ENCODE measurements at places on chromosomes 7 and 10. TPM values are rescaled to one million over a fixed set of nuclear protein-coding genes. Genes with fewer than 3 reads are reported as not detected.
A peak's percentile ranks its signal among the peaks of the same experiment; 100 is the strongest.

- H3K4me3 ChIP-seq = no peak overlapping the region
- peaks cover 20% of the 10 kb centered on the region for H3K27me3 ChIP-seq
- H3K27ac ChIP-seq = no peak overlapping the region
- peaks cover 2% of the 10 kb centered on the region for H3K36me3 ChIP-seq
Observed at GRCh38 chr7:50952544-50952943, 169.8 kb upstream of the GRB10 start.

The RADIL gene
- total RNA-seq = 3.4 TPM

- H3K4me1 ChIP-seq = peaks cover 24% of the 10 kb centered on the region
- no peak overlapping the region for H3K4me3 ChIP-seq
- H3K27me3 ChIP-seq = no peaks in the 10 kb centered on the region
- no peaks in the 10 kb centered on the region for H3K36me3 ChIP-seq
- no peak for DNase-seq
Observed at GRCh38 chr10:88981435-88981834, 9.2 kb upstream of the FAS start.

DNA sequence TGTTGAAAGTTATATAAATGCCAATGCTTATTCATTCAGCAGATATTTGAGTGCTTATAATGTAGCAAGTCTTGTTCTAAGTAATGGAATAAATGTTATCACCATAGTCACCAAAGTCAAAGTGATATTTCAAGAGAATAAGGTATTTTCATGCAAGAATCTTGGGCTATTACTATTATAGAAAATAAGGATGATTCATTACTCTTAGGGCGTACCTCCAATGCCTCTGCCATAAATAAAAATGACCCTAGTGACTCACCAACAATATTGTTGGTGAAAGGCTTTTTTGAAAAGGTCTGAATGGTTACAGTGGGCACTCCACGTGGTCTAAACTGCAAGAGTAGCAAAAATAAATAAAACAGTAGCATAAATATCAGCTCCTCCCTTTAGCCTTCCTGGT, 68.4 kb downstream of the RALA start:
- no peak for DNase-seq
- no peaks in the 10 kb centered on the region for H3K27me3 ChIP-seq
- H3K36me3 ChIP-seq = peaks cover 32% of the 10 kb centered on the region
- H3K4me1 ChIP-seq = peaks cover 7% of the 10 kb centered on the region
- peak overlapping the region; percentile 29 for H3K27ac ChIP-seq
- H3K4me3 ChIP-seq = no peak overlapping the region

GRCh38 chr7:124603066-124603465, 162.5 kb downstream of the GPR37 start:
- no peaks in the 10 kb centered on the region for H3K27me3 ChIP-seq
- DNase-seq = no peak
- no peak overlapping the region for H3K27ac ChIP-seq
- H3K4me3 ChIP-seq = no peak overlapping the region
- H3K4me1 ChIP-seq = peaks cover 9% of the 10 kb centered on the region
- no peaks in the 10 kb centered on the region for H3K36me3 ChIP-seq

DNA sequence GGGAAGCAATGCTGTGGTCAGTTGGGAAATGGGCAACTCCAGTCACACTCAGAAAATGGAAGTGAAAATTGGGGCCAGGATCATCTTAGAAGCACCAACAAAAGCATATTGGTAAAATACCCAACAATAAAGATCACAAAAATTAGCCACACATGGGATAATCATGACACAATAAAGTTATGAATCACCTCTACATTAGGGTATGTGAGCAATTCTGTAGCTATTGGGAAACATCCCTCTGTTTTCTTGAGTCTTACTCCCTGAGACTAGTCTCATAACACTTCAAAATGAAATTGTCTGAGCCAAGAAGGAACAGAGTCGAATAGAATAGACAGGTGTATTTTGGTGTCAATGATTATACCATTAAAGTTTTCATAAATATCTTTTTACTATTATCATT, 178.3 kb downstream of the DYNC1I1 start:
- no peak overlapping the region for H3K27ac ChIP-seq
- H3K4me1 ChIP-seq = no peaks in the 10 kb centered on the region
- no peak for DNase-seq
- H3K27me3 ChIP-seq = no peaks in the 10 kb centered on the region
- H3K4me3 ChIP-seq = no peak overlapping the region

- no peaks in the 10 kb centered on the region for H3K36me3 ChIP-seq
- no peak overlapping the region for H3K4me3 ChIP-seq
- H3K27me3 ChIP-seq = peaks cover 3% of the 10 kb centered on the region
- no peak overlapping the region for H3K27ac ChIP-seq
Observed at GRCh38 chr10:5317547-5318107, 47.1 kb upstream of the UCN3 start.

GRCh38 chr7:147992698-147993097, 597.9 kb upstream of the C7orf33 start:
- H3K4me3 ChIP-seq = no peak overlapping the region
- H3K36me3 ChIP-seq = no peaks in the 10 kb centered on the region
- no peak for DNase-seq
- no peak overlapping the region for H3K27ac ChIP-seq
- no peaks in the 10 kb centered on the region for H3K27me3 ChIP-seq
- H3K4me1 ChIP-seq = no peaks in the 10 kb centered on the region

GRCh38 chr7:87709258-87709657, 81.1 kb downstream of the RUNDC3B start:
- H3K4me1 ChIP-seq = peaks cover 16% of the 10 kb centered on the region
- H3K36me3 ChIP-seq = no peaks in the 10 kb centered on the region
- peaks cover 2% of the 10 kb centered on the region for H3K27me3 ChIP-seq
- no peak overlapping the region for H3K4me3 ChIP-seq
- DNase-seq = no peak

The ACHE gene
- 1.5 TPM for total RNA-seq

- DNase-seq = no peak
- H3K36me3 ChIP-seq = peaks cover 12% of the 10 kb centered on the region
- H3K4me3 ChIP-seq = no peak overlapping the region
- peaks cover 12% of the 10 kb centered on the region for H3K4me1 ChIP-seq
- no peaks in the 10 kb centered on the region for H3K27me3 ChIP-seq
Observed at GRCh38 chr10:114458955-114459354, 54.7 kb upstream of the AFAP1L2 start.

- no peak for DNase-seq
- H3K4me1 ChIP-seq = peaks cover 10% of the 10 kb centered on the region
- no peak overlapping the region for H3K4me3 ChIP-seq
- no peaks in the 10 kb centered on the region for H3K27me3 ChIP-seq
Observed at GRCh38 chr10:55398497-55398882, 597.5 kb upstream of the PCDH15 start.

DNA sequence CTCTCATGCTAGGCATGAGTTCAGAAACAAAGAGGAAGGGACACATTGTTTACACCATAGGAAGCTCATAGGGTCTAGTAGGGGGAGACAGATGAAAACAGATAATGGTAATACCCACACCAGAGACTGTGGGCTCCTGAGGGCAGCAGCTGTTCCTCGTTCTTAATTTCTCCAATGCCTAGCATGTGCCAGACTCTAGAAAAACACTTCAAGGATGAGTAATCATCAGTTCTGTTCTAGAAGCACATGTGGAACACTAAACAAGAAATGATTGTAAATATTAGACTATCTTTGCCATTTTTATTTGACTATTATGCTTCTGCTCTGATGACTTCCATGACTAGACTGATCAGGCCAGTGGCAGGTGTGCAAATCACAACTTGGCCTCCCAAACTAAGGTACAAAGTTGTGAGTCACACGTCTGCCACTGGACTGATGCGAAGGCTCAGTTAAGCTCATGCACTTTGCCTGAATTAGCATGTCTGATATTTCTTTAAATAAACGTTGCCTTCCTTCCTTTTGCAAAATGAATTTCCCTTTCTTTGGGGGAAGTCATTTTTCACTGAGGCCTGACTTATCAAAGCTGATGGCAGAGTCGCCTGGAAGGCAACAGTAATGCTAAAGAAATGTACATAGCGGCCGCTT, 89.2 kb upstream of the FGL2 start:
- no peak overlapping the region for H3K27ac ChIP-seq
- no peak for DNase-seq
- H3K4me1 ChIP-seq = peaks cover 2% of the 10 kb centered on the region
- no peaks in the 10 kb centered on the region for H3K27me3 ChIP-seq
- H3K36me3 ChIP-seq = peaks cover 5% of the 10 kb centered on the region

The IL2RA gene
- total RNA-seq = not detected

GRCh38 chr7:20598459-20599309, 16.8 kb upstream of the ABCB5 start:
- H3K27ac ChIP-seq = no peak overlapping the region
- peaks cover 8% of the 10 kb centered on the region for H3K27me3 ChIP-seq
- no peaks in the 10 kb centered on the region for H3K4me1 ChIP-seq
- DNase-seq = no peak
- no peaks in the 10 kb centered on the region for H3K36me3 ChIP-seq

The METTL27 gene
- 2.2 TPM for total RNA-seq

The CRHR2 gene
- total RNA-seq = not detected

DNA sequence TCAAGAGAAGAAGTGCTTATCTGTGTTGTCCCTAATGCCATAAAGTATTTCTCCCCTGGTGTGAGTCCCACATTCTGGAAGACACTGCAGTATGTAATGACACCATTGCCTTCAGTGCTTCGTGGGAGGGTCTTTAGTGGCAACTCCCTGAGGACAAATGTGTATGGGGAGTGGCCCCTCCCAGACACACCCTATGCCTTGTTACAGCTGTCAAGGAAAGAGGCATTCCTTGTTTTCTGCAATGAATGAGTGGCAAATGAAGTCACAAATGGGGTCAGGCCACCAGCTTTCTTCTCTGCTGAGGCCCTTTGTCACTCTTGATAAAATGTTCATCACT, 183.2 kb downstream of the FGFR2 start:
- DNase-seq = no peak
- H3K4me3 ChIP-seq = no peak overlapping the region
- H3K27me3 ChIP-seq = peaks cover 4% of the 10 kb centered on the region
- no peaks in the 10 kb centered on the region for H3K4me1 ChIP-seq

- no peak overlapping the region for H3K4me3 ChIP-seq
- H3K4me1 ChIP-seq = peaks cover 55% of the 10 kb centered on the region
- DNase-seq = no peak
- no peak overlapping the region for H3K27ac ChIP-seq
- no peaks in the 10 kb centered on the region for H3K27me3 ChIP-seq
Observed at GRCh38 chr7:115561335-115562110, 469.0 kb downstream of the TFEC start.

The CABCOCO1 gene
- total RNA-seq = 0.19 TPM

DNA sequence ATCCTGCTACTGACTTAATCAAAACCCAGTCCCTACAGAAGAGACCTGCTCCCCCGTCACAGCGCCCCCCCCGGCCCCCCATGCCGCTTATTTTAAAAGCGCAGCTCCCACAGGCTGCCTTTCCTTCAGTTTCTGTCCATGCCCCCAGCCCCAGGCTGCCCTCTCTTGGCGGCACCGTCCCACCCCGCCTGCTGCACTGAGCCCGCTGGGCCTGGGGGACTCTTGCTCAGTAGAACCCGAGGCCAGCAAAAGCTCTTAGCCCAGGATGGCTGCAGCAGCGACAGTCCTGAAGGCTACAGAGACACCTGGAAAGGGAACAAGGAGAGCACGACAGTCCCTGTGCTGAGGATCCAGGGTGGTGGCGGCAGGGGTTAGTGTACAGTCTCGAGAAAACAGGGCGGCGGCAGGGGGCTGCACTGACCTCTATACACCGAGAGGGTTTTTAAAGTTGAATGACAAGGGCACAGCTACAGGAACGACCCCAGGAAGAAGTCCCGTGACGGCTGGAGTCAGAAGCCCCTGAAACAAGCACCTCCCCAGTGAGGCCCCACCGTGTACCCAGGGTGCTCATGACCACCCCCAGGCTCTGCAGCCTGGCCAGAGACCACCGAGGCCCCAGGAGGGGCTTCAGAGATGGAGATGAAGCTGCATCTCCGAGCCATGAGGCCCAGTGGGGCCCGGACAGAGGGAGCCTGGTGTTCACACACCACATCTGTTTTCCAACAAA, 54.4 kb downstream of the ZRANB1 start:
- no peaks in the 10 kb centered on the region for H3K27me3 ChIP-seq
- H3K4me1 ChIP-seq = peaks cover 15% of the 10 kb centered on the region
- peak overlapping the region; percentile 38 for H3K27ac ChIP-seq
- DNase-seq = peak; percentile 62
- H3K4me3 ChIP-seq = no peak overlapping the region

The PNLIP gene
- total RNA-seq = not detected

GRCh38 chr7:52615021-52615695, 420.3 kb upstream of the POM121L12 start:
- no peaks in the 10 kb centered on the region for H3K4me1 ChIP-seq
- H3K27me3 ChIP-seq = no peaks in the 10 kb centered on the region
- DNase-seq = no peak
- H3K4me3 ChIP-seq = no peak overlapping the region
- no peak overlapping the region for H3K27ac ChIP-seq

- H3K4me3 ChIP-seq = no peak overlapping the region
- peaks cover 7% of the 10 kb centered on the region for H3K36me3 ChIP-seq
- no peaks in the 10 kb centered on the region for H3K27me3 ChIP-seq
Observed at GRCh38 chr7:95919556-95919955, 147.2 kb downstream of the DYNC1I1 start.

DNA sequence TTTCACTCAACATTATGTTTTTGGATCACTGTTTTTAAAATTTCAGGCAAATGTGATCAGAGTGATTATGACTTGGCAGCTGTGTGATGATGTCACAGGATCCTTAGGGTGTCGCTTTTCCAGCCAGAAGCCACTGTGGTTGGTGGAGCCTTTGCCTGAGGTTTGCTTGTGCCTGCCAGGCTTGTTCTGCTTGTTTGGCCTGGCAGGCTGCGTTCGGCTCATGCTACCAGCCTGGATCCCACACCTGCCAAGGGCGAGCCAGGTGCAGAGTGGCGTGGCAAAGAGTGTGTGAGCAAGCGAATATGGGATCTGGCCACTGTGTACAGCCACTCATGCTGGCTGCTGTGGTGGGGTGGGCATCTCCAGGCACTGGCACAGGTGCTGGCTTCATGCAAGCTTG, 55.7 kb downstream of the ADK start:
- H3K27ac ChIP-seq = no peak overlapping the region
- H3K4me3 ChIP-seq = no peak overlapping the region
- H3K27me3 ChIP-seq = no peaks in the 10 kb centered on the region
- DNase-seq = no peak

GRCh38 chr7:134126146-134126545, 994 bp upstream of the LRGUK start:
- no peak overlapping the region for H3K27ac ChIP-seq
- no peaks in the 10 kb centered on the region for H3K36me3 ChIP-seq
- H3K27me3 ChIP-seq = peaks cover 65% of the 10 kb centered on the region

GRCh38 chr10:87038786-87039185, 18.7 kb downstream of the FAM25A start:
- H3K27ac ChIP-seq = no peak overlapping the region
- peaks cover 9% of the 10 kb centered on the region for H3K4me1 ChIP-seq
- DNase-seq = no peak
- peaks cover 4% of the 10 kb centered on the region for H3K36me3 ChIP-seq
- no peaks in the 10 kb centered on the region for H3K27me3 ChIP-seq

DNA sequence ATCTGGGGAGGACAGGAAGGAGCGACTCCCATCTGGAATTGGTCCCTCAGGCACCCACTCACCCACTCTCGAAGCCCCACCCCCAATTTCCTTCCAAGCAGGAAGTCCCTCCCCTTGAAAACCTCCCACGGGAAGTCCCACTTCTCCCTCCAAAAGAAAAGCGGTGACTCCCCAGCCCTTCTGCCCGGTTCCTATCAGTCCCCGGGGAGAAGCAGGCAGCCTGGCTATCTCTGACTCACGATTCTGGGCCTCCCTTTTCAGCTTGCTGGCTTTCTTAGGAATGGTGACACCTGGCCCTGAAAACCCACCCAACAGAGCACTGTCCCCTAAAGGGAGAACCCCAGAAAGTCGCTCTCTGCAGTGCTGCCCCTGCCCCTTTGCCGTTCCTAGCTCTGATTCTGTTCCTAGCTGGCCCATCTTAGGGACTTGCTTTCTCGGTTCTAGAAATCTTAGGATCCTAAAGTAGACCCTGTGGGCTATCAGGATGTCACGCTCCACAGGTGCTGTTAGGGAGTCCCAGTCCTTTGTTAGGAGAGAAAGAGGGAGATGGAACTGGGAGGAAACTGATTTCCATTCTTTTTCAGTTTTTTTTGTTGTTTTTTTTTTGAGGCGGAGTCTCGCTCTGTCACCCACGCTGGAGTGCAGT, 6.0 kb downstream of the TSC22D4 start:
- peaks cover 26% of the 10 kb centered on the region for H3K4me1 ChIP-seq
- no peak overlapping the region for H3K4me3 ChIP-seq
- peaks cover 6% of the 10 kb centered on the region for H3K36me3 ChIP-seq

All from osteocyte (in vitro differentiated cells).